Common myeloid progenitor, CD34-positive (primary cell): ENCODE measurements at places on chromosomes 12 and 14.

DNA sequence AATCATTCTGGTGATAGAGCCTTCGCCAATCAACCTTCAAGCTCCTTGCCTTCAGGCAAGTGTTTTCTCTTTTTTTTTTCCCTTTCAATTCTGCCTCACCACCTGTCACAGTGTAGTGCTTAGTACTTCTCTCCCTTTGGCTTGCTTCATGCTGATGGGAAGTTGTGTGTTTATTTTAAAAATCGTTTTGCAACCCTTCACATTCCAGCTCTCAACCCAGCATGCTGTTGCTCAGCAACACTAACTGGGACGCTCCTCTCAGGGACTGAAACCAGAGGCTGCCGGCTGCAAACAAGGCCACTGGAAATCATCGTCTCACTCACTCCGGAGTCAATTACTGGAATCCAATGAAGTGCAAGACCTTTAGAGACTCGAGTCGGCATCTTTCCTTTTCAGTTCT is 342.7 kb downstream of the PRKD1 start:
- no peak for DNase-seq

GRCh38 chr12:50302686-50303085 is 19.4 kb upstream of the LIMA1 start:
- no peak for DNase-seq

- DNase-seq = no peak
Measured at GRCh38 chr12:97336900-97337751, 125.5 kb upstream of the RMST start.

GRCh38 chr14:73953731-73954130 is 3.6 kb downstream of the COQ6 start:
- DNase-seq = no peak

DNA sequence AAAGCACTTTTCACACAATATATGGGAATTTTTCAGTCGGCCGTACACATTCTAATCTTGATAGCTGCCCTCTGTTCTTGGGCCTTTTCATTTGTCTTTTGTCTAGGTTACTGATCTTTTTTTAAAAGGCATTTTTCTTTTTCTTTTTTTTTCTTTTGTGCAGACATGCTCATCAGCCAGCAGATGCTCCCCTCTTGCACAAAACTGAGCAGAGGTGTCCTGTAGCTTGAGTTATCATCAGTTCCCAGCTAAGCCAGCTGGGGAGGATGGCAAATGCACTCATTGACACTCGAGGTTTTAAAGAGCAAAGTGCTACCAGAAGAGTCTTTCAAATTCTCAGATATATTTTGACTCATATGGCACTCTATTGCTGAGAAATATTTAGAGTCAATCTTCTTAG is 913.9 kb upstream of the SEL1L start:
- DNase-seq = no peak

GRCh38 chr14:79037106-79037505 is 866.9 kb downstream of the NRXN3 start:
- DNase-seq = peak; percentile 45

DNA sequence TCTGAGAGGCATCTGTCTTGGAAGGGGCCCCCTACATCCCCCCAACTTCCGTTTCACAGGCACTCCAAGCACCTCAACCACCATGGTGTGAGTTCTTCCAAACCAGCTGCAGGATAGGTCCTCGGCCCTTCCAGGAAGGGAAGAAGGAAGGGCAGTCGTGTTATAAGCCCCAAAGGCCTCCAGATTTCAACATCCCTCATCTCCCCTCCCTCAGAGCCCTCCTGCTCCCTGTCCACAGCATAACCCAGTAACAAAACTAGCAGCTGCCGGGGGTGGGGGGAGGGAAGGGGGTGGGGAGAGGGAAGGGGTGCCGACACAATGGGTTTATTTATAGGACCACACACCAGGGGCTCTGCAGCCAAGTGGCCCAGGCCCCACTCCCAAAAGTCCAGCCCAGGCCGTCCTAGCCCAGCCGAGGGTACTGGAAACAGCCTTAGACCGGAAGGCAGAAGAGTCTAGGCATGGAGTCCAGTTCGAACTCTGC is 18.3 kb downstream of the NCKAP5L start:
- DNase-seq = no peak

DNA sequence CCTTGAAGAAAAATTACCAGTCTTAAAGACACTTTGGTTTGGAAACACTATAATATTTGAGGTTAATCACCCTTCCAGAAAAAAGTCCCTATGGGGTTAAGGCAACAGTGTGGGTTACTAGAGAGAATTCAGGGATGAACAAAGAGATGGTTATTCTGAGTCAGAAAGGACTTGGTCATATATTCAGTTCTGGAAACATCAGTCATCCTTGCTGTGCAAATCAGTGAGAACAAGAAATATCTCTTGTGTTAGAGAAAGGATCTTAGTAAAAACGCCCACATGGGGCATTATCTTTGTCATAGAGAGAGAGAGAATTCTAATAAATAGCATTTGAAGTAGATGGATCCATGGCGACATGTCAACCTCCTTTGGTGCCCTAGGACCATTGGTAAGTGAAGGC is 59.4 kb upstream of the E2F7 start:
- no peak for DNase-seq

DNA sequence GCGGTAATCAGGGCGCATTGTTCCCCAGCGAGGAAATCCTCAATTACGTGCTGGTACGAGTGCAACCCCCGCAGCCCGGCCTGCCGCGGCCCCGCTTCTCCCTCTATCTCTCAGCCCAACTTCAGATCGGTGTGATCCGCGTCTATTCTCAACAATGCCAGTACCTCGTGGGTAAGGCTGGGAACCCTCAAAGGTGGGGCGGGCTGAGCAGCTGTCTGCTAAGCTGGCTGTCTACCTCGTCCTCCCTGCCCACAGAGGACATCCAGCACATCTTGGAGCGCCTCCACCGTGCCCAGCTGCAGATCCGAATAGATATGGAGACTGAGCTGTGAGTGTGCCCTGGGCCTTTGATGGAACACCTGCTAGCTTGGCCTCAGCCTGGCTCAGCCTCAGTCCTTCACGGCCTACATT is 996 bp downstream of the REC8 start:
- DNase-seq = peak; percentile 34

- DNase-seq = no peak
Measured at GRCh38 chr12:27576667-27577347, 52.8 kb downstream of the PPFIBP1 start.

DNA sequence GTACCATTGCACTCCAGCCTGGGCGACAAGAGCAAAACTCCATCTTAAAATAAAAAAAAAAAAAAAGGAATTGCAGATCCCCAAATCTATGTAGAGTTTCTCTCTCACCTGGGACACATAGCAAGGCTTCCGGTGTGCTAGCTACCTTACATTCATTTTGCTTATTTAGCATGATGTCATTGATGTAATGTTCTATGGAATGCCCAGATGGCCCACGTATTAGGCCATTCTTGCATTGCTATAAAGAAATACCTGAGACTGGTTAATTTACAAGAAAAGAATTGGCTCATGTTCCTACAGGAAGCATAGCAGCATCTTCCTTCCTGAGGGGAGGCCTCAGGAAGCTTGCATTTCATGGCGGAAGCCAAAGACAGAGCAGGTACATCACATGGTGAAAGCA is 36.9 kb upstream of the A2ML1 start:
- no peak for DNase-seq

GRCh38 chr12:80702889-80703805 is 4.3 kb upstream of the MYF6 start:
- no peak for DNase-seq
